Right hindlimb (tissue), 1 donor: ENCODE measurements at places on chromosomes 6 and 20.

DNA sequence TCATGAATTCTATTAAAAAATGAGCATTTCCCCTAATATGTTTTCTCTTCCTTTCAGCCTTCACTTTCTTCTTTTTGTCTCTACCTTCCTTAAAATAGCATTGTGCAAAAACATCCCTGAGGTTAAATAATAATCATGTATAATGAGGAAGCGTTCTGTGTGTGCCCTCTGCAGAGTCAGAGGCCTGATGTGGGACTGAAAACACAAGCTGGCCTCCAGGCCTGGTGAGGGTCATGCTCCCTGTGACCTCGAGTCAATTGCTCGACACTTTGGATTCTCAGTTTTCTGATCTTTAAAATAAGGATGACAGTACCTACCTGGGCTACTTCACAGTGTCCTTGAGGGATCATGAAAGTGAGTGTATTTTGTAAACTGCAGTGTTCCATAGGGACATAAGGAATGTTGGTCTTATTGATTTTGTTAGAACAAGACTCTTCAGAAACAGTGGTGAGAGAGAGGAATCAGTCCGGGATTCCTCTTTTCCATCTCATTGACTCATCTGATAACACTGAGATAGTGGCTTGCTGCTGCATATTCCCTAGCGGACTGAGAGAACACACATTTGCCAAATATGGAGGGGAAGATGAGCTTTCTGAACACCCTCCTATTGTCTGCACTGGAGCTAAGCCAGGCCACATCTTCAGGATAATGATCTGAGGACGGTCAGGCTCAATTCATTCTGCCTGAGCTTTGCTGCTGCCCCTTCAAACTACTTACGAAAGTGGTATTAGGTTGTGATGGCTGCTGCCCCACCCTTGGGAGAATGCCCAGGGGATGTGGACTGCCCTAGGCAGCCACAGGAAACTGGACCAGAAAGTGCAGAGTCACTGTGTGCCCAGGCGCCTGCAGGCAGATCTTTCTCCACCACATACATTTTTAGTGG is 39.6 kb upstream of the PDE7B start:
- peak; percentile 35 for DNase-seq

- no peak for DNase-seq
These were observed 11.0 kb upstream of the CFAP206 start for GRCh38 chr6:87396595-87397392.

GRCh38 chr6:104473021-104473429 is 386.7 kb downstream of the HACE1 start:
- no peak for DNase-seq

- DNase-seq: no peak
These were observed 811 bp upstream of the ARMH2 start for GRCh38 chr6:24799541-24799915.

- no peak for DNase-seq
These were observed 46.0 kb upstream of the SRF start for GRCh38 chr6:43125119-43125518.

DNA sequence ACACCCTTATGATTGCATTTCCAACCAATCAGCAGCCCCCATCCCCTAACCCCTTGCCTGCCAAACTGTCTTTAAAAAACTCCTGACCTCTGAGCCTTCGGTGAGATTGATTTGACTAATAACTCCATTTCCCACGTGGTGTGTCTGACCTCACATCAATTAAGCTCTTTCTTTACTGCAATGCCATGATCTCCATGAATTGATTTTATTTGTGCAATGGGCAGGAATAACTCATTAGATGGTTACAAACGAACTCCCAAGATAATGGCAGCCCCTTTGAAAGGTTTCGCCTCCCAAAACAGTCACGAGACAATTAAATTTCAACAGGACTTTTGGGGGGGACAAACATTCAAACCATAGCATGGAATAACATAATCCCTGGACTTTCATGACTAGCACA is 161.2 kb downstream of the DOK5 start:
- no peak for DNase-seq

DNA sequence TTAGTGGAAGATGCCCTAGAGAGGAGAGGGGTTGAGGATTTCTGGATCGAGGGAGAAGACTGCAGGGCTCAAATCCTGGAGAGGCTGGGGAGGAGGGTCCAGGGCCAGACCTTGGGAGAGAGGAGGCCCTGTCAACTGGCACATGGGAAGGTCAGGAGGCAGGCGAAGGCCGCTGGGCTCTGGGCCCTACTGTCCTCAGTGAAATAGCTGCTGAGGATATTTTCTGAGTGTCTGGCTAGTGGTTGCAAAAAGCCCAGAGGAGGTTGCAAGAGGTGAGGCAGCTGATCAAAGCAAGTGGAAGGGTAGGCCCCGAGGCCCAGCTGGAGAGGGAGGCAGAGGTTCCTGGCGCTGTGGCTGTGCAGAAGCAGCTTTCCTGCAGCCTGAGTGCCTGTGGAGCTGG is 103.4 kb upstream of the MLN start:
- no peak for DNase-seq

- peak; percentile 6 for DNase-seq
These were observed 77.8 kb upstream of the BHLHE23 start for GRCh38 chr20:63084563-63084927.

DNA sequence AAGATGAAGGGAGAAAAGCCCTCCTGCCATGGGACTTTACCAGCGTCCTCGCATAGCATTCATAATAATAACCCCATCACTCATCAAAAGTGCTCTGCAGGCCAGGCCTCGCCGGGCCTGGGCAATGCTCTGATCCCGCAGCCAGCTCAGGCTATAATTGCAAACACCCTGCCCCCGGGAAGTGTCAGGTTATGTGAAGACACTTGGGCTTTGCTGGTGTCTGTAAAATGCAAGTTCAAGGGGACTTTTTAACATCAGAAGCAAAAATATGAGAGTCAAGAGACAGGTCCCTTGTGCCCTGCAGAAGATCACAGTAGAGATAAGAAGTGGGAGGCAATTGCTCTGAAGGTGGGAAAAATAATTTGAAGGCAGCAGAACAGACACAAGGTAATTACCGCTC is 381.0 kb downstream of the MAFB start:
- no peak for DNase-seq
